ENCODE measurements at places on chromosomes 3 and 15. TPM values are rescaled to one million over a fixed set of nuclear protein-coding genes. Genes with fewer than 3 reads are reported as not detected.

- no peaks in the 10 kb centered on the region for H3K36me3 ChIP-seq
- H3K4me3 ChIP-seq = no peak overlapping the region
- H3K27me3 ChIP-seq = no peaks in the 10 kb centered on the region
- no peak overlapping the region for H3K27ac ChIP-seq
Measured at GRCh38 chr3:25007974-25008658, 419.9 kb upstream of the RARB start.

DNA sequence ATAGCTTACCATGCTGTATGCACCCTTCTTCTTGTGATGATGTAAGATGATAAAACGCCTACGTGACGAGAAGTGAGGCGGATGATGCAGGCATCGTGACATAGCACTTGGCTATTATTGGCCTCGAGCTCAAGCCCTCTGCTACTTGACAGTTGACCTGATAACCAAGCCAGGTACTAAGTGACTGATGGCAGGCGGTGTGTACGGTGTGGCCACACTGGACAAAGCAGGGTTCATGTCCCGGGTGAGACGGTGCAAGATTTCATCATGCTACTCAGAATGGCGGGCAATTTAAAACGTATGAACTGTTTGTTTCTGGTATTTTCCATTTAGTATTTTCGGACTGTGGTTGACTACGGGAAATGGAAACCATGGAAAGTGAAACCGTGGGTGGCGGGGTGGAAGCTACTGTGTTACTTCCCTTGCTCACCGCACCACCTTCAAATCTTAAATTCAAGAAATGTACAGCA, 57.7 kb downstream of the SLC12A8 start:
- H3K27me3 ChIP-seq = peaks cover 9% of the 10 kb centered on the region
- H3K4me1 ChIP-seq = peaks cover 12% of the 10 kb centered on the region
- H3K27ac ChIP-seq = peak overlapping the region; percentile 86
- peaks cover 1% of the 10 kb centered on the region for H3K36me3 ChIP-seq
- DNase-seq = no peak
- H3K4me3 ChIP-seq = peak overlapping the region; percentile 29

- peak overlapping the region; percentile 98 for H3K4me3 ChIP-seq
- H3K27ac ChIP-seq = peak overlapping the region; percentile 93
- DNase-seq = peak; percentile 73
- H3K4me1 ChIP-seq = peaks cover 36% of the 10 kb centered on the region
- H3K27me3 ChIP-seq = no peaks in the 10 kb centered on the region
Measured at GRCh38 chr3:196941729-196942225, 551 bp downstream of the NCBP2 start.

DNA sequence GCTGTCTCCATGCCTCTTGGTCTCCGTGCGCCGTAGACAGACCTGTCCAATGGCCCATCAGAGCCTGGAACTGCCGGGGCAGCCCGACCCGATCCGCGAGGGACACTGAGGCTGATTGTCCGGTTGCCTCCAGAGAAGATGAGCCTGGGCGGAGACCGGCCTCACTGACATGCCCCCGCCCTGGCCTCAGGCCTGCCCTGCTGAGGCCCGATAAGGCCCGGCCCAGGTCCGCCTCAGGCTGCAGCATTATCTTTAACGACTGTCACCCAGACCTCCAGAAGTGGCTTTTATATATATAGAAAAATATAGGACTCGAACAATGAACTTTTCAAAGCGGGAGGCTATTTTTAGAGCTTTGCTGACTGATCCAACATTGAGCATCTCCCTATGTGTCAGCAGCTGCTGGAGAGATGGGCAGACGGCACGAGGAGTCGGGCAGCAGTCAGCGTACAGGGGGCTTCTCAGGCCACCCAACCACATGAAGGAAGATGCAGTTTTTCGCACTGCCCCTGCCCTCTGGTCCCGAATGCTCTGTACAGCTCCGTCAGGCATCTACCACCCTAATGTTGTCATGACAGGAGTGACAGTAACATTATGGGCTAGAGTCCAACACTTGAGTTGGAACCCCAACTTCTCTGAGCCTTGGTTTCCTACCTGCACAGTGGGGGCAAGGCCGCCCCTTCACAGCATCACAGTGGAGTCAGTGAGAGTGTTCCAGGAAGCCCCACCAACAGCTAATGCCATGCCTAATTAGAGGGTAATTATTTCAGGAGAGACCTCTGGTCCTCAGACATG, 112.0 kb upstream of the RPL32 start:
- H3K27me3 ChIP-seq = no peaks in the 10 kb centered on the region
- H3K27ac ChIP-seq = no peak overlapping the region
- H3K4me1 ChIP-seq = peaks cover 27% of the 10 kb centered on the region

DNA sequence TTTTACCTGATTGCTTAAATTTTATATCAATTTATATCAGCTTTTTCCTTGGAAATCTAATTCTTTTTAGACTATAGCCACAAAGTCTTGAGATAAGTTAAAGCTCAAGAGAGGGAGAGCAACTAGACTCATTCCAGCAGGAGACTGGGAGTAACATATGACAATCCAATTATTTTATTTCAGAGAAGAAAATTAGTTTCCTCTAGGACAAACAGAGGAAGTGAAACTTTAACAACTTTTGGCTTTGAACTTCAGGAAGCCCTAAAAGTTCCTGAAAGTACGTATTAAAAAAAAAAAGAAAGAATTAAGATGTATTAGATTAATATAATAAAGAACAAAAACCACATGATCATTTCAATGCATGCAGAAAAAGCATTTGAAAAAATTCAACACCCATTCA, 13.9 kb upstream of the UBE2E2 start:
- DNase-seq = no peak
- H3K36me3 ChIP-seq = no peaks in the 10 kb centered on the region
- H3K27me3 ChIP-seq = peaks cover 14% of the 10 kb centered on the region
- H3K4me1 ChIP-seq = no peaks in the 10 kb centered on the region
- no peak overlapping the region for H3K27ac ChIP-seq

- H3K4me3 ChIP-seq = no peak overlapping the region
- no peaks in the 10 kb centered on the region for H3K4me1 ChIP-seq
- no peak overlapping the region for H3K27ac ChIP-seq
- no peaks in the 10 kb centered on the region for H3K36me3 ChIP-seq
Measured at GRCh38 chr3:151707216-151707615, 26.5 kb upstream of the AADACL2 start.

GRCh38 chr3:142077155-142077858, 72.0 kb downstream of the TFDP2 start:
- no peaks in the 10 kb centered on the region for H3K27me3 ChIP-seq
- peaks cover 13% of the 10 kb centered on the region for H3K36me3 ChIP-seq
- no peaks in the 10 kb centered on the region for H3K4me1 ChIP-seq
- no peak overlapping the region for H3K27ac ChIP-seq

GRCh38 chr3:193859195-193859594, 266.2 kb downstream of the OPA1 start:
- no peak overlapping the region for H3K4me3 ChIP-seq
- no peak for DNase-seq
- H3K36me3 ChIP-seq = no peaks in the 10 kb centered on the region
- no peaks in the 10 kb centered on the region for H3K4me1 ChIP-seq
- H3K27me3 ChIP-seq = peaks cover 16% of the 10 kb centered on the region
- no peak overlapping the region for H3K27ac ChIP-seq

Gene NANOGP8
- total RNA-seq = not detected

Gene SI
- total RNA-seq = not detected

Gene PPP1R14D
- not detected for total RNA-seq

Gene CRYBG3
- total RNA-seq = 5.7 TPM

Gene CEP19
- total RNA-seq = 4.8 TPM

Gene ZNF660
- 0.65 TPM for total RNA-seq

Gene STAC
- not detected for total RNA-seq

Gene ARPC4
- total RNA-seq = 227 TPM

Gene VGLL4
- total RNA-seq = 33.5 TPM

Gene ACTRT3
- 0.44 TPM for total RNA-seq

Measured in activated naive CD8-positive, alpha-beta T cell treated with anti-CD3 and anti-CD28 coated beads, Interleukin-2, amount 10 ng/mL, durations not matched to agents 7 days and 5 days (primary cell).